ENCODE measurements at places on chromosomes 2 and 18.
A peak's percentile ranks its signal among the peaks of the same experiment; 100 is the strongest.

DNA sequence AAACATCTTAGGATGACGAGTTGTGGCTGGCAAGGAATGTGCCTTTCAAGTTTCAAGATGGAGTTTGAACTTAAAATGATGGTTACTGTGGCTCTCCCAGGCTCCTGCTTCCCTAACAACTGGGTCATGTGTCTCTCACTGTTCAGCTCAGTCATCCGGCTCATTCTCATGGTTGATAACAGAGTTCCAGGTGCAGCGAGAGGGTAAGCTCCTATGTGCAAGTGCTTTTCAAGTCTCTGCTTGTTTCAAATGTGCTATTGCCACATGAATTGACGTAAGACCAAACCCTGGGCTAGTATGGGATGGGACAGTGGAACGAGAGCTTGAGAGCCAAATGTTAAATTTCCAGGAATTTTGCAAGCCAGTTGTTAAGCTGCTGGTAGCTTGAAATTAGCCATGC is 19.5 kb upstream of the PUM2 start:
- no peak for DNase-seq

DNA sequence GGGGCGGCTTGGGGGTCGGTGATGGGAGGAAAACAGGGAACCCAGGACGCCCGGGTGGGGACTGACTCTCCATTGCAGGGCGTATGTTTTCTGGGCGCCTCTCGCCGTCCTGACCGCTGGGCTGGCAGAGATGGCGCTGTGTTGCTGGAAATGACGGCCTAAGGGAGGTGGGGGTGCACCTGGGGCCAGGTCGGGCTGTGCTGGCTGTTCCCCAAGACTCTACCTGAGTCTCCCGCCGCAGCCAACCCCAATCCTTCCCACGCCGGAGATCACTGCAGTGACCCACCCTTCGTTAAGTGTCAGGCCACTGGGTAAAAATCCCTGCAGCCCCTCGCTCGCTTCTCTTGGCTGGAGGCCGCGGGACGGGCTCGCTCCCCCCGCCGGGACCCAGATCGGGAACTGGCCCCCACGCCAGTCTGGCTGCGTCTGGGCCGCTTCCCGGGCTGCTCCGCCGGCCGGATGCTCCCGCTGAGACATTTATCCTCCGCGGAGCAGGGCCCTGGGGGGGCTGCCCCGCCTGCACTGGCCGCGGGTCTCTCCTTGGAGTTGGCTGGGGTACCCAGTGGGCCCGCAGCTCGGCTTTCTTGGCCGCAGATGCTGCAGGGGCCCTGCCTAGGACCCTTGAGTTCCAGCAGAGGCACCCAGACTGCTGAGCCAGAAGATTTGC is 7.8 kb upstream of the ARMC9 start:
- no peak for DNase-seq

- DNase-seq, result no peak
Observed at GRCh38 chr2:51633073-51633472, 601.1 kb upstream of the NRXN1 start.

DNA sequence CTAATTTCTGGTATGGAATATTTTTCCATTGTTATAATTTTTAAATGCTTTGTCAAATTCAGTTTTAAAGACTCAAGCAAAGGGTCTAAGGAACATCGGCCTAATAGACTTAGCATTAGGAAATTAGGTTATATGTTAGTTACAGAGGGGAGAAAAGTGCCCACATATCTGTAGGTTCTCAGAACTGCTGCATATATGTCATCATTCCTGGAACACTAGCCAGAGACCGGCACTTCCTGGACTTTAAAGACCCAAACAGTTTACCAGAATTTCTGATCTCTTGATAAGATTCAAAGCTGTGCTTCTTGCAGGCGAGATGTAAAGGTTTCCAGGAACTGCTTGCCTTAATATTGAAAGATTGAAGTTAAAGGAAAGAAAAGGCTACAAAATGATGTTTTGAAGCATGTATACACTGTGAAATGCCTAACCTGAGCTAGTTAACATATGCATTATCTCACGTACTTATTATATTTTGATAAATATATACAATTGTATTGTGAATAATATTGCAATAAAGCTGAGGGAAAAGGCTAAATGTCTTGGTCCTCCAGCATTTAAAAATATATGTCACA is 993.6 kb downstream of the LRP1B start:
- no peak for DNase-seq

- no peak for DNase-seq
Observed at GRCh38 chr2:23347471-23348092, 37.4 kb upstream of the KLHL29 start.

- DNase-seq, result no peak
Observed at GRCh38 chr2:172299741-172300140, 127.6 kb upstream of the ITGA6 start.

GRCh38 chr2:67579216-67579615 is 182.1 kb downstream of the ETAA1 start:
- no peak for DNase-seq

DNA sequence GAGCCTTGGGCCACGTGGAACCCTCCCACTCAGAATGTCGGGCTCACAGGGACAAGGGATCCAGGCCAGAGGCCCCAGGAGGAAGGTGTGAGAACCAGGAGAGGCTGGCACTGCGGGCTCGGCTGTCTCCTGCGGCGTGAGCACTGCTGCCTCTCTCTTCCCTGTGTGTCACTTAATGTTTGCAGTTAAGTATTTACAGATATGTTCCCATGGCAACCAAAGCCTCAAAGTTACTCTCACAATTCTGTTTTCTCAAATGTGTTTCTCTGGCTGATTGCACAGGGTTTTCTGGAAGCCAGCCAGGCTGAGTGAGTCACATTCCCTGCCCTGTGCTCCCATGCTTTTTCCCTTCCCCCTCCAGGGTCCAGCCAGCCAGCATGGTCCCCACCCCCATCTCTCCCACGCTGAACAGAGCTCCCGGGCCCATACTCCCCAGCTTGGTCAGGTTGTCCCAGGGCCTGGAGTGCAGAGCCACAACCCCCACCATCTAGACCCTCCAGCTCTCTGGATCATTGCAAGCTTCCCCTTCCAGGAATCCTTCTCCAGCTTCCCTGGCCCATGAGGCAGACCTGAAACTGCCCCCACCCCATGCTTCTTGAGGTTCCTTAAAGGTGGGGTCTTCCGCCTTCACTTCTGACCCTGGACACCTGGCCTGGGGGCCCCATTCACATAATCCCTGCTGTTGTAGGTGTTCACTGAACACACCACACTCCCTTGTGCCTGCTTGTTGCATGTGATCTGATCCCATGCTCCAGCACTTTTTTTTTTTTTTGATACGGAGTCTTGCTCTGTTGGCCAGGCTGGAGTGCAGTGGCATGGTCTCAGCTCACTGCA is 265.9 kb downstream of the CELF4 start:
- peak; percentile 11 for DNase-seq

DNA sequence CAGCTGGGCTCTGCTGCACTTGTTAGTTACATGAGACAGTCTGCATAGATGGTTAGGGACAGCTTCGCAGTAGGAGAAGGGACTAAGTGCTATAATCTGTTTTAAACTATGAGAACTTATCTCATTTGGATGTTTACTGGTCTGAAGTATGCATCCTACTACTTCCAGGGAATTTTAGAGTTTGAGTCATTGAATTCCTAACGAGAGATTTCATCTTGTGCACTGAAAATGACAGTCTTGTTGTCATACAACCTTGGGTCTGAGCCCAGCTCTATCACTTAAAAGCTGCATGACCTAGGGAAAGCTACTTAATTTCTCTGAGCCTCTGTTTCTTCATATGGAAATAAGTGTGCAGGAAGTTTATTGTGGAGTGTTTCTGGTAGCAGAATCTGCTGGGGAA is 78.4 kb downstream of the TRIM43 start:
- DNase-seq, result no peak

DNA sequence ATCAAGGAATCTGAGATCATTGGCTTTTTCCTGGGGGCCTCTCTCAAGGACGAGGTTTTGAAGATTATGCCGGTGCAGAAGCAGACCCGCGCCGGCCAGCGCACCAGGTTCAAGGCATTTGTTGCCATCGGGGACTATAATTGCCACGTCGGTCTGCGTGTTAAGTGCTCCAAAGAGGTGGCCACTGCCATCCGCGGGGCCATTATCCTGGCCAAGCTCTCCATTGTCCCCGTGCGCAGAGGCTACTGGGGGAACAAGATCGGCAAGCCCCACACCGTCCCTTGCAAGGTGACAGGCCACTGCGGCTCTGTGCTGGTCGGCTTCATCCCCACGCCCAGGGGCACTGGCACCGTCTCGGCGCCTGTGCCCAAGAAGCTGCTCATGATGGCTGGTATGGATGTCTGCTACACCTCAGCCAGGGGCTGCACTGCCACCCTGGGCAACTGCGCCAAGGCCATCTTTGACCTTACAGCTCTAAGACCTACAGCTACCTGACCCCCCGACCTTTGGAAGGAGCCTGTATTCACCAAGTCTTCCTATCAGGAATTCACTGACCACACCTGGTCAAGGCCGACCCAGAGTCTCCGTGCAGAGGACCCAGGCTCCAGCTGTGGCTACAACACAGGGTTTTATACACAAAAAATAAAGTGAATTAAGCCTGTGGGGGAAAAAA is 141.8 kb downstream of the SOCS6 start:
- no peak for DNase-seq

GRCh38 chr2:4673025-4673489 is 969.7 kb downstream of the DCDC2C start:
- DNase-seq, result peak; percentile 23

- no peak for DNase-seq
Observed at GRCh38 chr2:16160281-16161084, 220.1 kb downstream of the MYCN start.

GRCh38 chr2:9299161-9300100 is 92.8 kb downstream of the ASAP2 start:
- no peak for DNase-seq

DNA sequence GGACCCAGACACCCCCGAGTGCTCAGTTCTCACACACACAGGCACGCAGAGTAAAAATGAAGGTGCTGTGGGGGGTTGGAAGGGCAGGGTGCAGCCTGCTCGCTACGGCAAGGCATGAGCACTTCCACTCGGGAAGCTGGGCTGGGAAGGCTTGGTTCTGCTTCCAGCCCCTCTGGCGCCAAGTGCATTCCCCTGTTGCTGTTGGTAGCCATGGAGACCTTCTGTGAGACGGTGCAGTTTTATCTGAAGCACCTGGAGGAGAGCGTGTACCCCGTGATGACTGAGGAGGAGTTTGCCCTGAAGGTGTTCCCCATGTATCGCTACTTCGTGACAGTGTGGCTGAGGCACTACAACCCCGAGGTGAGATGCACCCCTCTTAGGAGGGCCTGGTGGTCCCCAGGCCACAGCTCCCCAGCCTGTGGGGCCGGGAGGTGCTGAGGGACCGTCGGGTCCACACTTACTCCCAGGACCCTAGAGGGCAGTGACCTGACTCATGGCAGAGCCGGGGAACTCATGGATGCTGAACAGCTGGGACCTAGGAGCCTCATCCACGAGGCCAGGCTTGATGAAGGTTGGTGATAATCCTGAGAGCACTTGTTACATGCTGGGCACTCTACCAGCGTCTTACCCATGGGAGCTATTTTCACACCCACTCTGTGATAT is 15.5 kb downstream of the MROH2A start:
- DNase-seq, result no peak

- no peak for DNase-seq
Observed at GRCh38 chr18:45171679-45172191, 443.5 kb upstream of the SLC14A2 start.

DNA sequence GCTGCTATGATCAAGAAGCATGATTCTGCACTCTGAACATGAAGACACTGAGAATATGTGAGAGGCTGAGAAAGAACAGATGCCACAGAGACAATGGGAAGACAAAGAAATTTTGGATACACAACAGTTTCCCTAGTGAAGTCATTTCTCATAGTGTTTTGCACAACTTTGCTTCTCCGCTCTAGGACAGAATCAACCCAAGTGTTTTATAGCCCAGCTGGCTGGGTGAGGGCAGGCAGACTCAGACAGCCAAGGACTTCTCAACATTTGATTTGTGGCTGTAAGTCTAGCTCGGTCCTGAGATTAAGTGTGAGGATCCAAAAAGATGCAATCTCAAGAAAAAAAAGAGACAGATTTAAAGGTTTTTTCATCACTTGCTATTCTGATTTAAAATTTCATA is 536.5 kb upstream of the CRIM1 start:
- DNase-seq, result no peak

GRCh38 chr2:215685238-215685990 is 249.5 kb upstream of the FN1 start:
- DNase-seq, result no peak

- DNase-seq, result no peak
Observed at GRCh38 chr2:98827625-98828368, 96.9 kb upstream of the MGAT4A start.

- no peak for DNase-seq
Observed at GRCh38 chr2:16624436-16624780, 41.2 kb downstream of the CYRIA start.

- no peak for DNase-seq
Observed at GRCh38 chr2:3075316-3075990, 302.2 kb downstream of the EIPR1 start.

GRCh38 chr2:127641846-127642507 is 4.0 kb upstream of the GPR17 start:
- no peak for DNase-seq

DNA sequence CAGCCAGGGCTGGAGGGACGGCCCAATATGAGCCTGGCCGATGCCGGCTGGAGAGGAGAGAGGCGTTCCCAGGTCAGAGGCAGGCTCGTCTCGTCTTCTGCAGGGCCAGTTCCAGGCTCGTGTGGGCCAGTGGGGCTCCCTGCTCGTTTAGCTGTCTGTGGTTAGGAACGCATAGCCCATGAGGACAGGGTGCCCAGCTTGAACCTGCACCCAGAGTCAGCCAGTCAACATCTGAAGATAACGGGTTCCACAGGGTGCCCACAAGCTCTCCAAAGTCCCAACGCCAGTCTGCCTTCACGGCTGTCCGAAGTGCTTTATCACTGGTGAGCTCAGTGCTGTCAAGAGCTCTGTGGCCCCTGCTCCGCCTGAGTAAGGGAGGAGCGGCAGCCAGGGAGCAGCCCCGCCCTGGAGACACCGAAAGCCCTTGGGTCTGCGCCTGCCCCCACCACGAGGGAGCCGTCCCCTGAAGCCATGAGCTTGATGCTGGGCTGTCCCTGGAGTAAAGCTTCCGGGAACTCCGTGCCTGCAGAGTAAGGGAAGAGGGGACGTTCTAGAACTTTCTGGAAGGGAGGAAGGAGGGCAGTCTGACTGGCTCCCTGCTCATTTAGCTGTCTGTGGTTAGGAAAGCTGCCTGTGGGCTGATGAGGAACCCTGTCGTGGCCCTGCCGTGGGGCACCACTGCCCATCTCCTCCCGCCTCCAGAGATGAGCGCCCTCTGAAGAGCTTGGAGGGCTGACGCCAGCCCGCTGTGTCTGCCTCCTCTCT is 2.7 kb upstream of the HSBP1L1 start:
- no peak for DNase-seq

DNA sequence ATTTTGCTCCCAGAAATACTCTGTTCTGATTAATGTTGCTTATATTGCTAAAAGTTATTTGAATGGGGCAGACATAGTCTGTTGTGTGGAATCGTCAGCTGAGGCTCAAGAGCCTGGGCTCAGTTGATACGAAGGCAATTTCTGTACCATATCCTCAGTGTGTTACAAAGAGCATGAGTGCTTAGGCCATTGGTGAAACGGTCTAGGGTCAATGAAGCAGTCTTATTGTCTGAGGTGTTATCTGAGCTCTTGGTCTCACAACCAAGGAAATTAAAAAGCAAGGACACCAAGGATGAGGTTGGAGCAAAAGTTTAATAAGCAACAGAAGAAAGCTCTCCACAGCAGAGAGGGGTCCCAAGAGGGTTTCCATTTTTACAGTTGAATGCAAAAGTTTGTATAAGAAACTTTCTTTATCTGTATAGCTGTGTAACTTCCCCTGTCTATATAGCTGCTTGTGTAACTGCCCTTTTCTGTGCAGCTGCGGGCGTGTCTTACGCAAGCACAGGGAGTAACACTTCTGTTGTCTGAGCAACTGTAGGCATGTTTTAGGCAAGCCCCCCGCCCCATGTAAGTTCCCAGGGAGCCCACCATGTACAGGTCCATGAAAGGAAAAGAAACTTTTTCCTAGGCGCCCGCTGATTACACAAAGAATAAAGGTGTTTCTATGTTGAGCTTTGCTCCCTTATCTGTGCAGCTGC is 40.6 kb upstream of the DSC1 start:
- DNase-seq, result no peak
